ENCODE measurements at places on chromosomes 11 and 22. TPM values are rescaled to one million over a fixed set of nuclear protein-coding genes. Genes with fewer than 3 reads are reported as not detected.

APOBEC3C gene
- total RNA-seq: 3.5 TPM

- no peak overlapping the region for H3K27ac ChIP-seq
- no peaks in the 10 kb centered on the region for H3K27me3 ChIP-seq
- no peaks in the 10 kb centered on the region for H3K36me3 ChIP-seq
Measured at GRCh38 chr22:47417699-47418098, 655.2 kb downstream of the TBC1D22A start.

- no peaks in the 10 kb centered on the region for H3K4me1 ChIP-seq
- no peak overlapping the region for H3K4me3 ChIP-seq
- H3K27me3 ChIP-seq: peaks cover 11% of the 10 kb centered on the region
- no peak for DNase-seq
- no peaks in the 10 kb centered on the region for H3K36me3 ChIP-seq
Measured at GRCh38 chr11:32400670-32401369, 34.5 kb downstream of the WT1 start.

DNA sequence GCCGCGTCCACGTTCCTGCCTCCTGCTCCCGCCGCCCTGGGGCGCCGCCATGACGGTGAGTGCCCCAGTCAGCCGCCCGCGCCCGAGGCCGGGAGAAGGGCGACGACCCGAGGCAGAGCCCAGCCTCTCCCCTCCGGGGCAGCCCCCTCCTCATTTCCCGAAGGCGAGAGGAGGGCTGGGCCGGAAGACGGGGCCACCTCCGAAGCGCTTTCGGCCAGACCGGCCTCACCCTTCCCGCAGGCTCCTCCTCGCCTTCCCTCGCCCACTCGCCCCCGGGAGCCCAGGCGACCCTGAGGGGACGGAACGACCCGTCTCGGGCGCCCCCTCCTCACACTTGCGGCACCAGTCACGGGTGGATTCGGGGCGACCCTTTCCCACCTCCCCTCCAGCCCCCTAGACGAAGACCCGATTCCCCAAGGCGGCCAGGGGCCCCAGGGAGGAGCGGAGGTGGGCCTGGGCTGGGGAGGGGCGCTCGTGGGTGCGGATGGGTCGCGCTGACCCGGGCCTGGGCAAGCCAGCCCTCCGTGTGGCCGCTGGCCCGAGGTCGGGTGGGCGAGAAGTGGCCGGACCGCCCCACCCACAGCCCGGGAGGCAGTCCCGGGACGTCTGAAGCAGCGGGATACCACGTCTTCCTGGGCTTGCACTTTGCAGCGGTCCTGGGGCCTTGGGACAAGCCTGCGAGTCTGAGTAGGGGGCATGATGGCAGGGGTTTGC lies 49.7 kb downstream of the TRIOBP start:
- H3K4me3 ChIP-seq: peak overlapping the region; percentile 87
- peak overlapping the region; percentile 69 for H3K27ac ChIP-seq

DNA sequence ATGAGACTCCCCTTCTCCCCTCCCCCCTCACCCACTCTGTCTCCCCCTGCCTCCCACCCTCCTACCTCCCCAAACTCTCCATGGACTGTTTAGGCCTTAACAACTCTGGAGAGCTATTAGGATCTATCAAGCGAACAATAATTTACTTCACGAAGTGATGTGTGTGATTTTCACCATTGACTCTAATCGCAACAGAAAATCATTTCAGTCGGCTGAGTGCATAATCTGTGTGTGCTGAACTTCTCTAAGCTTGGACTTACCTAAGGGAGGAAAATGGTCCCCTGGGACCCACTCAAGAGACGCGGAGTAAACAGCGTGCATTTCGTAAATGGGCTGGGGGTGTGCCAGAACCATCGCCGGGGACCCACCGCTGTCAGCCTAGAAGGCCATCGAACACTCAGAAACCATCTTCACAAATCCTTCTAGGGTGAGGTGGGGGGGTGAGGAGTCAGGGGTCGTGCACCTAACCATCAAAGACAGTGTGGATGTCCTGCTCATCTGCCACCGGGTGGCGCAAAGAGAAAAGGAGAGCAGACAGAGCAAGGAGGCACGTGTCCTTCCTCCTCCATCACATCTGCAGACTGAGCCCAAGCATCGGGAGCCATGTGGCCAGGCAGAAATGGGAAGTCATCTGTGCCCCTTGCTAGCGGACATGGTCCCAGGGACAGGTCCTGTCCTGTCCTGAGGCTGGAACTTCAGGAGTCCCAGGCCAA lies 62.1 kb upstream of the NUP50 start:
- H3K4me3 ChIP-seq: no peak overlapping the region
- no peaks in the 10 kb centered on the region for H3K36me3 ChIP-seq
- H3K27me3 ChIP-seq: peaks cover 2% of the 10 kb centered on the region
- no peak for DNase-seq
- peaks cover 5% of the 10 kb centered on the region for H3K4me1 ChIP-seq

GRCh38 chr11:92623055-92623454 lies 346.4 kb upstream of the MTNR1B start:
- H3K4me3 ChIP-seq: no peak overlapping the region
- no peak for DNase-seq
- no peaks in the 10 kb centered on the region for H3K36me3 ChIP-seq
- H3K4me1 ChIP-seq: peaks cover 4% of the 10 kb centered on the region
- no peaks in the 10 kb centered on the region for H3K27me3 ChIP-seq
